ENCODE measurements at places on chromosomes 12 and 14. TPM values are rescaled to one million over a fixed set of nuclear protein-coding genes. Genes with fewer than 3 reads are reported as not detected.
A peak's percentile ranks its signal among the peaks of the same experiment; 100 is the strongest.

- DNase-seq: no peak
- H3K36me3 ChIP-seq: no peaks in the 10 kb centered on the region
- peaks cover 15% of the 10 kb centered on the region for H3K27me3 ChIP-seq
- H3K4me3 ChIP-seq: no peak overlapping the region
Measured at GRCh38 chr14:69928111-69928523, 48.9 kb downstream of the SMOC1 start.

DNA sequence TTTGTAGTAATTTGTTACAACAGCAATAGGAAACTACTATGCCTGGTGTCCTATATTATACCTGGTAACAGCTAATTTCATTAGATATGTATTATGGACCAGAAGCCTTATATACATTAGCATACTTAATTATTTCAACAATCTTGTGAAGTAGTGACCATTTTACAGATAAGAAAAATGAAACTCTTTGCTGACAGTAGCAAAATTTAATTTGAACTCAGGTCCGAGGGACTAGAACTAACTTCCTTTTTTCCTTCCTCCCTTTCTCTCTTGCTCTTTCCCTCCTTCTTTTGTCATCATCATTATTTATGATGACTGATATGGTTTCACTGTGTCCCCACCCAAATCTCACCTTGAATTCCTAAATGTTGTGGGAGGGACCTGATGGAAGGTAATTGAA, 482.0 kb downstream of the SNAPC1 start:
- no peak overlapping the region for H3K4me3 ChIP-seq
- no peaks in the 10 kb centered on the region for H3K4me1 ChIP-seq
- no peak for DNase-seq
- H3K36me3 ChIP-seq: no peaks in the 10 kb centered on the region
- peaks cover 2% of the 10 kb centered on the region for H3K27me3 ChIP-seq
- no peak overlapping the region for H3K27ac ChIP-seq

- H3K36me3 ChIP-seq: peaks cover 2% of the 10 kb centered on the region
- DNase-seq: no peak
- H3K27ac ChIP-seq: no peak overlapping the region
- H3K4me1 ChIP-seq: peaks cover 7% of the 10 kb centered on the region
- no peaks in the 10 kb centered on the region for H3K27me3 ChIP-seq
- no peak overlapping the region for H3K4me3 ChIP-seq
Measured at GRCh38 chr12:40033242-40033630, 72.6 kb downstream of the SLC2A13 start.

- H3K27me3 ChIP-seq: no peaks in the 10 kb centered on the region
- no peak for DNase-seq
- peaks cover 2% of the 10 kb centered on the region for H3K36me3 ChIP-seq
Measured at GRCh38 chr12:25276199-25276937, 25.6 kb upstream of the KRAS start.

GRCh38 chr12:89273525-89273924, 78.8 kb downstream of the DUSP6 start:
- H3K27ac ChIP-seq: no peak overlapping the region
- no peak for DNase-seq
- peaks cover 9% of the 10 kb centered on the region for H3K4me1 ChIP-seq
- no peaks in the 10 kb centered on the region for H3K27me3 ChIP-seq

- no peak overlapping the region for H3K4me3 ChIP-seq
- DNase-seq: no peak
- no peaks in the 10 kb centered on the region for H3K4me1 ChIP-seq
- H3K27me3 ChIP-seq: peaks cover 9% of the 10 kb centered on the region
- H3K36me3 ChIP-seq: no peaks in the 10 kb centered on the region
Measured at GRCh38 chr14:54133896-54134295, 177.3 kb upstream of the BMP4 start.

- H3K27ac ChIP-seq: no peak overlapping the region
- H3K36me3 ChIP-seq: no peaks in the 10 kb centered on the region
- H3K27me3 ChIP-seq: peaks cover 12% of the 10 kb centered on the region
- no peaks in the 10 kb centered on the region for H3K4me1 ChIP-seq
- DNase-seq: no peak
Measured at GRCh38 chr12:5154091-5154490, 110.4 kb downstream of the KCNA5 start.

DNA sequence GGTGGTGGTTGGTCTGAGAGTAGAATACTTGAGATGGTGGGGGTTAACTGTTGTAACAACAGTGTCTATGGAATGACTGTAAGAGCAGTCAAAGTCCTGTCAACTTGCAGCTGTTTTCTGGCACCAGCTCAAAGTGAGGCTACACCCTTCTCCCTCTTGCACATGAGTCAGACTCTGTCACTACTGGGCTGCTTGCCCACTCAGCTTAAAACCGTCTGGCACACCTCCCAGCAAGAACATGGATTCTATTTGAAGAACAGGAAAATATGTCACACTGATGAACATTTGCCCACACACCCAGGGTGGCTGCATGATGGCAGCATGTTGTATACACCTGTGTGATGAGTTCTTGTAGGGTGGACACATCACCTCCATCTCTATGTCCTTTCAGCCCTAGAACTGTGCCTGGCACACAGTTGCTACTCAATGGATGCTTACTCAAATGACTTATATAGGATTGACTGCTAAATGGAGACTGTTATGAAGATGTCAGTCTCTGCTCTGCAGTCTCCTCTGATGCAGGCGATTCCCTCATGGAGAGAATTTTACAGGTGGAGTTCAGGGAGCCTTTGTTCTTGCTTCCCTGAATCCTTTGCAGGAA, 19.3 kb upstream of the SERPINA6 start:
- DNase-seq: no peak
- H3K4me3 ChIP-seq: no peak overlapping the region
- no peaks in the 10 kb centered on the region for H3K4me1 ChIP-seq
- peaks cover 3% of the 10 kb centered on the region for H3K27me3 ChIP-seq
- H3K36me3 ChIP-seq: no peaks in the 10 kb centered on the region

GRCh38 chr12:119683413-119683812, 15.5 kb downstream of the PRKAB1 start:
- peaks cover 37% of the 10 kb centered on the region for H3K36me3 ChIP-seq
- no peak overlapping the region for H3K4me3 ChIP-seq
- H3K27ac ChIP-seq: peak overlapping the region; percentile 47
- DNase-seq: no peak
- H3K4me1 ChIP-seq: peaks cover 15% of the 10 kb centered on the region

The SIX6 gene
- total RNA-seq: not detected

The FBXW8 gene
- 14.1 TPM for total RNA-seq

The TMEM253 gene
- not detected for total RNA-seq

The VDR gene
- total RNA-seq: 13.9 TPM
